KBM-7 (cell line): ENCODE measurements at places on chromosomes 12 and 14.

GRCh38 chr12:126396536-126396935, 1331.3 kb downstream of the AACS start:
- DNase-seq: no peak

DNA sequence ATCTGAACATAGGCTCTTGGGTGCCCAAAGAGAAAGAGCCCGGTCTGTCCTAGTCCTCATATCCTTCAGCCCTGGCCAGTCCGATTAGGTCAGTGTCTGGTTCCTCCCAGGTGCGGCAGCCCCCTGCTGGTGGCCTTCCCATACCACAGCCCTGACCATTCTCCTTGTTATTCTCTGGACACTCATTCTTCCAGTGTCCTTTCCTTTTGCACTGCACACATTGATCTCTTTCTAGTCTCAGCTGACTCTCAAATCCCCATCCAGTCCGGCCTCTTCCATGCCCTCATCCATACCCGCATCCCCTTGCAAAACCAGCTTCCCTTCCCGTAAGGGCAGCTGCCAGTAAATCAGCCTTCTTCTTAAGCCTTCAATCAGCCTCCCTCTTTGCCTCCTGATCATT, 1316.3 kb downstream of the TMEM121 start:
- DNase-seq: no peak

DNA sequence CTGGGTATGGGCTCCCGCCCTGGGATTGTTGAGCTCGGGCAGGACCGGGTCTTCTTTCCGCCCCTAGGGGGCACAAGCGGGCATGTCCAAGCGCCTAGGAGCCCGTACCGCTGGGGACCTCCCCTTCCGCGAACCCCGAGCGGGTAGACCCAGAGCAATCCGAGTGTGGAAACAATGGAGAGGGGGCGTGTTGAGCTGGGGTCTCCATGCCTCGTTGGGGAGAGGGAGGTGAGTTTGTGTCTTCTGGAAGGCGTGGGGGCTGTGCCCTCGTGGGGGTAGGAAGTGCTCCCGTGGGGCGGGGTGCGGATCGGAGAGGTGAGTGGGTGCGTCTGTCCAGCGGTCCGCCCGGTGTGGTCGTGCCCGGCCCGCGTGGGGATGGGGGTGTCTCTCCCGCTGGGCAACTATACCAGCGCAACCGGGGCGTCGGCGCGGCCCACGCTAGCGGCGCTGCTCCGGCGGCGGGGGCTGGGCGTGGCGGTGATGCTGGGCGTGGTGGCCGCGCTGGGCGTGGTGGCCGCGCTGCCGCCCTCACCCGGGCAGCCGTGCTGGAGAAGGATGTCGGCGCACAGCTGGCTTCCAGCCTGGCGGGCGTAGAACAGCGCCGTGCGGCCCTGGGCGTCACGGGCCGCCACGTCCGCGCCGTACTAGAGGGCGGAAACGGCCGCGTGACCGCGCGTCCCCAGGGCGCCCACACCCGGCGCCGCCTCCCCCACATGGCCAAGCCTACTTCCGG, 12.2 kb downstream of the AGAP2 start:
- DNase-seq: no peak

- DNase-seq: no peak
Measured at GRCh38 chr12:102234599-102234998, 37.0 kb upstream of the PMCH start.

GRCh38 chr12:693934-694533, 30.8 kb upstream of the NINJ2 start:
- peak; percentile 19 for DNase-seq

DNA sequence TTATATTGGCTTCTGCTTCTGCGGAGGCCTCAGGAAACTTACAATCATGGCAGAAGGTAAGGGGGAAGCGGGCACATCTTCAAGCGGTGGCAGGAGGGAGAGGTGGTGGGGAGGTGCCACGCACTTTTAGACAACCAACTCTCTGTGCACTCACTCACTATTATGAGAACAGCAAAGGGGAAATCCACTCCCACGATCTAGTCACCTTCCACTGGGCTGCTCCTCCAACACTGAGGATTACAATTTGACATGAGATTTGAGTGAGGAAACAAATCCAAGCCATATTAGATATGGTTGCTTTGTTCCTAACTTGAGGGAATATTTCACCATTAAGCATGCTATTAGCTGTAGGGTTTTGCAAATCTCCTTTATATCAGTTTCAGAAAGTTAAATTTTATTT, 80.3 kb downstream of the UNC79 start:
- DNase-seq: no peak

- no peak for DNase-seq
Measured at GRCh38 chr14:52619687-52620086, 67.1 kb downstream of the GPR137C start.

GRCh38 chr12:40054555-40055227, 51.2 kb downstream of the SLC2A13 start:
- DNase-seq: no peak

GRCh38 chr12:107167756-107168155, 74.4 kb upstream of the CRY1 start:
- no peak for DNase-seq

GRCh38 chr12:123445388-123446332, 9.2 kb upstream of the RILPL2 start:
- DNase-seq: no peak

GRCh38 chr14:32044454-32044853, 32.6 kb upstream of the ARHGAP5 start:
- DNase-seq: no peak

- no peak for DNase-seq
Measured at GRCh38 chr12:22283508-22283907, 51.0 kb downstream of the ST8SIA1 start.
